A549 treated with DMSO at 1 μM for 4 hours (cell line): ENCODE measurements at places on chromosomes 7 and 10. TPM values are rescaled to one million over a fixed set of nuclear protein-coding genes. Genes with fewer than 3 reads are reported as not detected.

The LEP gene
- total RNA-seq, result not detected in 5 replicates

The ATRNL1 gene
- total RNA-seq, result 0.16 to 0.45 TPM (median 0.25 TPM) in 5 replicates

The ELAPOR2 gene
- 0.05 to 0.14 TPM (median 0.09 TPM) in 4 of 5 replicates, not detected in the other for total RNA-seq

The ZNF425 gene
- 1.0 to 1.3 TPM (median 1.2 TPM) in 5 replicates for total RNA-seq

The INHBA gene
- 0.78 to 1.7 TPM (median 1.3 TPM) in 5 replicates for total RNA-seq

The CDC14C gene
- total RNA-seq, result not detected in 5 replicates

The IMPDH1 gene
- 76.1 to 93.1 TPM (median 88.5 TPM) in 5 replicates for total RNA-seq

The SPDYE1 gene
- not detected in 5 replicates for total RNA-seq

The C7orf57 gene
- 0.24 to 0.37 TPM (median 0.28 TPM) in 5 replicates for total RNA-seq

The ZNF488 gene
- 11.3 to 15.0 TPM (median 13.0 TPM) in 5 replicates for total RNA-seq

The PVRIG gene
- not detected in 5 replicates for total RNA-seq

The DPP6 gene
- not detected in 5 replicates for total RNA-seq
